PC-3 (cell line): ENCODE measurements at places on chromosomes 13 and 19.
A peak's percentile ranks its signal among the peaks of the same experiment; 100 is the strongest.

DNA sequence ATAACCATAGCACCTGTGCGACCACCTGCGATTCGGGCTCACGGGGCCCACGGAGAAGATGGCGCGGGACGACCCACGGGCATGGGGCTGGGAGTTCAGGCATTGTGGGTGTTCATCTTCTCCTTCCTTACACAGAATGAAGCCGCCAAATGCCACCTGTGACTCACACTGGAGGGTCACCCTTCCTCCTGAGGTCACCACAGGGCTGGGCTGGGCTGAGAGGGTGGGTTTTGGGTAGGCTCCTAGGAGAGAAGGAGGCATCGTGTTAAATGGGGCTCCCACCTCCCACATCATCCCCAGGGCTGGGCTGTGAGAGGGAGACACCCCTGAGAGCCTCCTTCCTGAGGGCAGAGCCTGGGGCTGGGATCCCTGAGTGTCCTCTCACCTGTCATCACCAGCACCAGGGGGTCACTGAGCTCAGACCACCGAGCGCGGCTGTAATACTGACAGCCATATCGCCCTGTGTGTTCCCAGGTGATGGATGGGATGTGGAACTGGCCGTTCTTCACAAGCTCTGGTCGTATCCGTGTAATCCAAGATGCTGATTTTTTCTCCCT, 1.4 kb downstream of the LILRB2 start:
- H3K4me3 ChIP-seq: no peak overlapping the region
- no peak for DNase-seq
- no peaks in the 10 kb centered on the region for H3K36me3 ChIP-seq

DNA sequence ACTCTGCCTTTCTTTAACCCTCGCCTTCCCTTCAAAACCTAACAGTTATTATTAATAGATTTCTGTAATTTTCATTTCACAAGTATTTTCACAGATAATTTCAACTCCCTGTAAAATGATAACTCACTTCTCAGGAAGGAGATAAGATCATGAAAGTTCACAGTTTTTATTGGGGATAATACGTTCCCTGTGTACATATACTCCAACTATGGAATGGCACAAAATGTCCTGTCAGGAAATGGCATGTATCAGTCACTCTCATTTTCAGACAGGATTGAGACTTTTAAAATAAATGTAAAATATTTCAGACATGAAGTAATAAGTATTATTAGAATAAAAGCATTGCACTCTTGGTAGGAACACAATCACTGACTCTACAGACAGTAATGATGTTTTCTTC, 932 bp upstream of the TRAPPC2B start:
- no peak overlapping the region; the same call in 1 of the 2 replicates for H3K27ac ChIP-seq
- no peak for DNase-seq

GRCh38 chr19:750640-751423, at the start of gene MISP:
Gene MISP (plus strand): TSS chr19:751112. CDS start chr19:756947, 5,835 bp downstream.
- peaks cover 16% of the 10 kb centered on the region for H3K4me1 ChIP-seq
- H3K36me3 ChIP-seq: peaks cover 4% of the 10 kb centered on the region; the same call in 1 of the 2 replicates
- no peaks in the 10 kb centered on the region for H3K27me3 ChIP-seq
- DNase-seq: peak; percentile 84
- H3K4me3 ChIP-seq: peak within 1 kb of the TSS; percentile 88

DNA sequence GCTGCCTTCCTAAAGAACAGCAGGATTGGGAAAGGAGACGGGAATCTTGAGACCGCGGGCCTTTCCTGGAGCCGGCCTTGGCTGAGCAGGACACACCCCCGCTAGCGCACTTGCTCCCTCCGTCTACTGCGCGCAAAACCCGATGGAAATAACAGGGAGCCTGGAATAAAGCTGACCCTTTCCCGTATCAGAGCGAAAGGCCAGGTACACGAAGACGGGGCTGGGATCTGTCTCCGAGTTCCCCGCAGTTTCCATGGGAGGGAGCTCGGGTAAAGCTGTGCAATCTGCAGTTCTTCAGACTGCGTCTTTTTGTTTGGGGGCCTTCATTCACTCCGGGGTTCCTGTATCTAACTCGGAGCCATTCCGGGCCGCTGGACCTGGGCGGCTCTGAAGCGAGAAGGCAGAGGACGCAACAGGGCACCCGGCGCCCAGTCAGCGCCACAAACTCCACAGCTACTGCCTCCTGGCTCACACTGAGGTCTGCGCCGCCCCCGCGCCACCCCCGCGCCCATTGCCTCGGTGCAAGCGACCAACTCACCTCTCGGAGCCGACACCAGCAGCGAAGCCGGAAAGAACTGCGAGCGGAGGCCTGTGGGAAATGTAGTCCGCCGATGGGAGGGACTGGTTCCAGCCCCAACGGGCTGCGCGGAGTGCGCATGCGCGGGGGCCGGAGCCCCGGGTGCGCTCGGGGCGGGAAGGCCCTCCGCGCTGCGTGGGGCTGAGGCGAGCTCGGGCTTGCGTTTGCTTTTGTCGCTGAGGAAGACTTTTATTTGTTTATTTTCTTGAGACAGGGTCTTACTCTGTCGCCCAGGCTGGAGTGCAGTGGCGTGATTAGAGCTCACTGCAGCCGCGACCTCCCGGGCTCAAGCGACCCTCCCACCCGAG, at the start of gene ZFP14:
Gene ZFP14 (minus strand): TSS at position 577 of the 885 bp plus-strand sequence. CDS start 11,309 bp downstream, outside the sequence.
- H3K4me1 ChIP-seq: peaks cover 7% of the 10 kb centered on the region; the same call in 1 of the 2 replicates
- H3K27me3 ChIP-seq: no peaks in the 10 kb centered on the region
- H3K27ac ChIP-seq: no peak within 1 kb of the TSS

DNA sequence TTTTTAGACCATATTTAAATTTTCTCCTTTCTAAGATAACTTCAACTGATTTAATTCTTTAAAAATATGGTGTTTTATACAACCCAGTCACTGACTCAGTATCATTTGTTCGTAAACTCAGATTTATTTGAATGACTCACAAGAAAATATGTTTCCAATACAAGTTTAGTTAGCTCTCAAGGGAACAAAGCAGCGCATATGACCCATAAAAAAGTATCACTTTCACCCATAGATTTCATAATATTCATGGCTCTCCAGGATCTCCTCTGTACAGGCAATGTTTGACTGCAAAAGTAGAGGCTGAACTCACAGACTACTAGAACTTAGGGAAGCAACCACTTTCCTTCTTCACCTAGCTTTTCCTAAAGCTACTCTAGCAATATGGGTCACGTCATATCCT, 405.6 kb upstream of the PCDH9 start:
- no peaks in the 10 kb centered on the region for H3K4me1 ChIP-seq
- no peaks in the 10 kb centered on the region for H3K36me3 ChIP-seq
- H3K27me3 ChIP-seq: no peaks in the 10 kb centered on the region
- peak; percentile 44 for DNase-seq
- 0 out of 2 replicates have a peak overlapping the region, but pooled peaks have one; percentile 25 for H3K27ac ChIP-seq
- no peak overlapping the region for H3K4me3 ChIP-seq

- H3K4me3 ChIP-seq: no peak overlapping the region
- H3K27ac ChIP-seq: no peak overlapping the region
- peaks cover 11% of the 10 kb centered on the region; the same call in 1 of the 2 replicates for H3K27me3 ChIP-seq
- H3K36me3 ChIP-seq: no peaks in the 10 kb centered on the region
- no peaks in the 10 kb centered on the region for H3K4me1 ChIP-seq
These were observed 43.2 kb downstream of the CCNA1 start for GRCh38 chr13:36475468-36475867.

DNA sequence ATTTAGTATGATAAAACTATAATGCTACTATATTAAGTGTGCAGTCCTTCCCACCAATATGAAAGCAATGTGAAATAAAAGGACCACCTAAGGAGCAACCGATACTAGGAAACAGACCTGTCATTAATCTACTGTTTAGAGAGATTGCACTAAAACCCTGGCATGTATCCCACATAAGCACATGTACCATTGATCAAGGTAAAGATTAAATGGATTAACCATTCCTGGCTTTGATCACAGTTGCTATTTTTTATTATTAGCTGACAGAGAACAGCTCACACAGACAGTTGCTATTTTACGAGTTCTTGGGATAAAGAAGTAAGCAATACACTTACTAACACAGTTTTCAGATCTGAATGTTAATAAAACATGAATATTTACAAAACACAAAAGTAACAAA, 57.7 kb upstream of the ZDHHC20 start:
- H3K36me3 ChIP-seq: no peaks in the 10 kb centered on the region
- H3K4me1 ChIP-seq: no peaks in the 10 kb centered on the region; the same call in 1 of the 2 replicates
- H3K27me3 ChIP-seq: no peaks in the 10 kb centered on the region
- H3K4me3 ChIP-seq: no peak overlapping the region

- H3K36me3 ChIP-seq: no peaks in the 10 kb centered on the region
- no peak overlapping the region for H3K4me3 ChIP-seq
These were observed 8.1 kb downstream of the B3GLCT start for GRCh38 chr13:31207661-31208552.

DNA sequence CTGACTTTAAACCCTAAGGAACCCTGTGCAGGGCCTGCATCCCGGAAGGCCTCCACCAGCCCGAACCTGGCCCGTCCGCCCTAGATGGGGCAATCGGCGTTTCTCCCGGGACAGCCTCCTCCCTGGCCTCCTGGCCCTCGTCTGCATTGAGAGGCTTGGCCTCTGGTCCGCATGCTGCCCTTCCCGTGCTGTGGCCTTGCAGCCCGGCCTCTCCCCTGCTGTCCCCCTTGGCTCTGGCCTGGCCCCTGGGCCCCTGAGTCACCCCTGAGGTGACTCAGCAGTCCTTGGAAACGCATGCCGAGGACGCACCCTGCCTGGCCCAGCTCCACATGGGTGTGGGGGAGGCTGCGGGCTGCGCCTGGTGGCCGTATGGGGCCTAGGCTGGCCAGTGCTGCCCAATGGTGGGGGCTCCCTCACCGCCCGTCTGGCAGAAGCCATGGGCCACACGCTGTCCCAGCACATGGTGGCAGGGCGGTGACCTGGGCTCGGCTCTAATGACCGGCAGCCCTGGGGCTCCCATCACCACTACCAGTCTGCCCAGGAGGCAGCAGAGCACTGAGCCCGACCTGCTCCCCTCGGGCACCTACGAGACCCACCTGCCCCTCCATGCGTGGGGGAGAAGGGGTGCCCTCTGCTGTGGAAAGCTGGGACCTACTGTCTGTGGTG, 25.7 kb downstream of the SH3GL1 start:
- peak overlapping the region; percentile 44 for H3K4me3 ChIP-seq
- no peaks in the 10 kb centered on the region for H3K27me3 ChIP-seq
- peaks cover 62% of the 10 kb centered on the region for H3K4me1 ChIP-seq
- peak overlapping the region; percentile 99 for H3K27ac ChIP-seq

- peak overlapping the region; percentile 99 for H3K27ac ChIP-seq
- peaks cover 18% of the 10 kb centered on the region for H3K4me1 ChIP-seq
- no peaks in the 10 kb centered on the region for H3K27me3 ChIP-seq
These were observed 782 bp upstream of the JUND start for GRCh38 chr19:18282021-18282787.

- no peak overlapping the region for H3K4me3 ChIP-seq
- H3K27ac ChIP-seq: no peak overlapping the region
- no peaks in the 10 kb centered on the region for H3K27me3 ChIP-seq
- no peak for DNase-seq
- no peaks in the 10 kb centered on the region for H3K36me3 ChIP-seq
These were observed 8.1 kb downstream of the STK11 start for GRCh38 chr19:1213391-1214286.

DNA sequence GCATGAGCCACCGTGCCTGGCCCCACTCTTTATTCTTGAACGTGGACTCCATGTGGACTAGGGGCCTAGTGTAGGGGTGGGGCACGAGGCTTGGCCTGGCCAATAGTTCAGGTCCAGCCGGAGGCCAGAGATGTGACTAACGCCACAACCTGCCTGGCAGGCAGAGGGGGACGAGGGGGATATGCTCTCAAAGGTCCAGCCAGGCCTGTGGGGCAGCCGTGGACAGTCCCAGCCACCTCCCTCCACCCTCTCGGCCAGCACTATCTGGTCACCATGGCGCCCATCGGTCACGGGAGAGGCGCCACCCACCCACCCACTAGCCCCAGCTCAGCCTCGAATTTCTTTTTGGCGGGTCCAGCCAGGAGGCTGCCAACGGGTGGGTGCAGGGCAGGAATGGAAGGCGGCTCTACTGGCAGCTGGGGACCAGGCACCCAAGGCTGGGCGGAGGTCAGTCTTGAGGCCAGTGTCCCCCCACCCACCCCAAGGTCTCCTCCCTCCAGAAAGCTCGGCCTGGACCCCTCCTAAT, 2.2 kb upstream of the CERS1 start:
- no peak for DNase-seq
- H3K36me3 ChIP-seq: peaks cover 7% of the 10 kb centered on the region; the same call in 1 of the 2 replicates

DNA sequence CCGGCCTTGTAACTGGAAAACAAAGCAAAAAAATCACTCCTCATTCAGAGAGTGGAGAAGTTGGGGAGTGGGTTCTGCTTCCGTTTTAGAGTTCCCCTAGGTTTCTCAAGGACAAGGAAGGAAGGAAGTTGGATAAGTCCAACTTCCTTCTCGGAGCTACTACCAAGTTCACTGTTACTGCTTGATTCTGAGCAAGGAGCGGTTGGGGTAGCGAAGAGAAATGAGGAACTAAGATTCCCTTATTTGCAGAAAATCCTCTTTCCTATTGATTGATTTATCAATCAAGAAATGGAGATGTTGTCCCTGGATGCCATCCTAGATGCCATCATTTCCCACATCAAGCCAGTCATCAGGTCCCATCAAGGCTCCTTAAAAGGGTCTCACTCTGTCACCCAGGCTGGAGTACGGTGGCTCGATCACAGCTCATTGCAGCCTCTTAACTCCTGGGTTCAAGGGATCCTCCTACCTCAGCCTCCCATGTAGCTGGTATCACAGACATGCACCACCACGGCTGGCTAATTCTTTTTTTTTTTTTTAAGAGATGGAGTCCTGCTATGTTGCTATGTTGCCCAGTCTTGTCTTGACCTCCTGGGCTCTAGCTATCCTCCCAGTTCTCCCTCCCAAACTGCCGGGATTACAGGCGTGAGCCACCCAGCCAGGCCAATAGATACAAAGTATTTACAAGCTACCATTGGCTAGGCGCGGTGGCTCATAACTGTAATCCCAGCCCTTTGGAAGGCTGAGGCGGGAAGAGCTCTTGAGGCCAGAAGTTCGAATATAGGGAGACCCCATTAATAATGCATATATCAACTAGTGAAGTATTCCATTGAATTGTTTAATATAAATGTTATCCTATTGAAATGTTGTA, 809 bp upstream of the B9D2 start:
- H3K36me3 ChIP-seq: no peaks in the 10 kb centered on the region
- peak overlapping the region; percentile 86 for H3K4me3 ChIP-seq
- peaks cover 30% of the 10 kb centered on the region for H3K4me1 ChIP-seq
- H3K27ac ChIP-seq: peak overlapping the region; percentile 88
- no peak for DNase-seq

GRCh38 chr13:94825507-94825906, 113.2 kb upstream of the SOX21 start:
- H3K4me1 ChIP-seq: no peaks in the 10 kb centered on the region
- H3K36me3 ChIP-seq: no peaks in the 10 kb centered on the region
- H3K27ac ChIP-seq: no peak overlapping the region
- DNase-seq: no peak

- H3K27ac ChIP-seq: no peak overlapping the region
- H3K36me3 ChIP-seq: no peaks in the 10 kb centered on the region
- no peaks in the 10 kb centered on the region for H3K4me1 ChIP-seq
- H3K4me3 ChIP-seq: no peak overlapping the region
These were observed 294.0 kb upstream of the MIR17HG start for GRCh38 chr13:91053318-91054065.

GRCh38 chr19:45151320-45151719, 9.5 kb downstream of the NKPD1 start:
- DNase-seq: no peak
- H3K4me3 ChIP-seq: no peak overlapping the region
- H3K27ac ChIP-seq: no peak overlapping the region
- no peaks in the 10 kb centered on the region for H3K36me3 ChIP-seq
- no peaks in the 10 kb centered on the region for H3K27me3 ChIP-seq

GRCh38 chr13:108681986-108682575, 52.7 kb downstream of the MYO16 start:
- H3K27ac ChIP-seq: no peak overlapping the region
- H3K4me3 ChIP-seq: no peak overlapping the region
- H3K36me3 ChIP-seq: no peaks in the 10 kb centered on the region
- no peak for DNase-seq
- no peaks in the 10 kb centered on the region for H3K4me1 ChIP-seq
- no peaks in the 10 kb centered on the region for H3K27me3 ChIP-seq

GRCh38 chr13:22945321-22946226, 235.2 kb upstream of the SGCG start:
- H3K4me1 ChIP-seq: no peaks in the 10 kb centered on the region
- H3K36me3 ChIP-seq: no peaks in the 10 kb centered on the region
- H3K4me3 ChIP-seq: no peak overlapping the region
- DNase-seq: no peak
- H3K27me3 ChIP-seq: no peaks in the 10 kb centered on the region
